ENCODE measurements at places on chromosomes 5 and 9.

GRCh38 chr9:79215821-79216220, 355.9 kb upstream of the TLE4 start:
- DNase-seq = no peak

DNA sequence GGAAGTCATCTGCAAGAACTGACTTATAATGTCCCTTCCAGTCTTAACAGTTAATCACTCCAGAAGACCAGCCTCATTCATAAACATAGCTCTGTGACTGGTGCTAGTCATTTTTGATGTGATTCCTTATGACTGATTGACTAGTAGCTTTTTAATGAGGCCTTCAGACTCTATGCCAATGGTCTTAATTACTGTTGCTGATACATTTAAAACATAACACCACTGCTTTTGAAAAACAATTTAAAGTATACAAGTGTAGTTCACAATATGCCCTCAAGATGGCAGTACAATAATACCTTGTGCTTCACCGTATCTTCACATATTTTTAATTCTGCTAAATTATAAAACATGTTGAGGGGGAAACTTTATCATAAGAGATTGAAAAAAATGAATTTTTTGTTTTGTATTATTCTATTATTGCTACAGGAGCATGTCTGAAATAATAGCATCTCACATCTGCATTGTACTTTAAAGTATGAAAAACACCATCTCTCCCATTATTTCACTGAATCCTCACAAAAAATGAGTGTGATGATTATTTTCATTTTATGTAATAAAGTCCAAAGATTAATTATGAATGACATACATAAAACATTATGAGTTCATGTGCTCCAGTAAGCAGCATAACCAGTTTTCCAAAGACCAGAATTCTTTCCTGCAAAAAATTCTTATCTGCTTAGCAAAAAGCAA, 55.2 kb upstream of the SHISAL2B start:
- no peak for DNase-seq

DNA sequence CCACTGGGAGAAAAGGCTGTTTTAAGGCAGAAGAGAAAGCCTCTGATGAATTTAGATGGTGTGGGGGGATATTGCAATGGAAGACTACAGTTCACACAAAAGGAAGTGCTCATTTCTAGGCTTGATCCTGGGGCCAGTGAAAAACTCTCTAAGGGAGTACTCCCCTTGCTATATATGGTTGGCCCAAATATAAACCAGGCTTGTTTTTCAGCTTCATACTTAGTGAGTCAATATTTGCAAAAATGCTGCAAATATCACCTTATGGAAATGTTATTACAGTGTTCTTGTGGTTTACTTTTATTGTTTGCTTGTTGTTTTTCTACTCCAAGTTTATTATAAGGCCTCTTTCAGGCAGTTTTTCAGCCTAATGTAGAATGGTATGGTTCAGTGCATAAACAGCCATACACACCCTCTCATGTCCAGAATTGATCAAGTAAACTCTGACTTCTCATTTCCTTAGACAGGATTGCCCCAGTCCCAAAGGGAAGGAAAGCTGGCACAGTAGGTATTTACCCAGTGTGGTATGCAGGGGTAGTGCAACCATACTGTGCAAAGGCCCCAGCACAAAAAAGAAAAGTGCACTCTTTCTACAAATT, 115.1 kb downstream of the FEM1C start:
- no peak for DNase-seq

GRCh38 chr9:6764011-6764410, 6.2 kb downstream of the KDM4C start:
- DNase-seq = no peak

GRCh38 chr5:62457071-62457470, 44.5 kb downstream of the IPO11 start:
- no peak for DNase-seq
